Naive thymus-derived CD4-positive, alpha-beta T cell (primary cell): ENCODE measurements at places on chromosomes 11 and 22. TPM values are rescaled to one million over a fixed set of nuclear protein-coding genes. Genes with fewer than 3 reads are reported as not detected.

The KRTAP5-2 gene
- polyA plus RNA-seq = not detected

The GSTT2B gene
- not detected for polyA plus RNA-seq

The CLDN5 gene
- 11.7 TPM for polyA plus RNA-seq

The ROM1 gene
- not detected for polyA plus RNA-seq

The LSP1 gene
- 394 TPM for polyA plus RNA-seq

The SAA2 gene
- not detected for polyA plus RNA-seq

The TEX12 gene
- polyA plus RNA-seq = not detected

The KCNA4 gene
- polyA plus RNA-seq = not detected

The MRGPRF gene
- not detected for polyA plus RNA-seq

The ALDH3B2 gene
- not detected for polyA plus RNA-seq

The RFPL1 gene
- 0.14 TPM for polyA plus RNA-seq

The TTC36 gene
- 0.29 TPM for polyA plus RNA-seq

The SLC37A2 gene
- polyA plus RNA-seq = 0.20 TPM

The TH gene
- not detected for polyA plus RNA-seq

The KIF18A gene
- 0.58 TPM for polyA plus RNA-seq

The SAA1 gene
- not detected for polyA plus RNA-seq

The C1QTNF4 gene
- not detected for polyA plus RNA-seq

The MMP27 gene
- polyA plus RNA-seq = not detected

The OR8G1 gene
- not detected for polyA plus RNA-seq

The LTO1 gene
- polyA plus RNA-seq = 19.1 TPM

The UBQLNL gene
- 0.10 TPM for polyA plus RNA-seq

The APOL5 gene
- polyA plus RNA-seq = not detected

The TXN2 gene
- polyA plus RNA-seq = 154 TPM

The FAM227A gene
- polyA plus RNA-seq = not detected

The GALNT18 gene
- not detected for polyA plus RNA-seq

The PHETA2 gene
- 1.2 TPM for polyA plus RNA-seq

The FREY1 gene
- not detected for polyA plus RNA-seq

The CELSR1 gene
- 1.1 TPM for polyA plus RNA-seq

The HEPHL1 gene
- not detected for polyA plus RNA-seq

The GLYATL2 gene
- polyA plus RNA-seq = not detected

The TNNT3 gene
- 0.31 TPM for polyA plus RNA-seq

The HTR3A gene
- polyA plus RNA-seq = not detected

The OR56A1 gene
- polyA plus RNA-seq = not detected

The CD6 gene
- 195 TPM for polyA plus RNA-seq

The TRIM49C gene
- not detected for polyA plus RNA-seq
